ENCODE measurements at places on chromosomes 7 and 10.
A peak's percentile ranks its signal among the peaks of the same experiment; 100 is the strongest.

DNA sequence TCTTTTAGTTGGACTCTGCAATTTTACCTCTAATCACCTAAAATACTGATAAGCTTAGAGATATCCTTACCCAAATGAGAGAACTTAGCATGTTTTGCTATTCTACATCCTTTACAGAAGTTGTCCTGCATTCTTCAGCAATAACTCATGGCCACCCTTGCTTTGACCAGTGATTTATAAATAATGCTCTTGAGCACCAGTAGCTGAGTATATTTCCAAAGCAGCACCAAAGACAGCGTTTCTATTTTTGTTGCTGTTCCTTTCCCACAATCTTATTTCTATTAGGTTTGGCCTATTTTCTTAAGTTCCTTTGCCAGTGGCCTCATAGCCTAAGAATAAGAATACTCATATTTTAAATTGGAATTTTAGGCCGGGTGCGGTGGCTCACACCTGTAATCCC, 15.0 kb downstream of the ARPC1A start:
- peak; percentile 23 for DNase-seq

DNA sequence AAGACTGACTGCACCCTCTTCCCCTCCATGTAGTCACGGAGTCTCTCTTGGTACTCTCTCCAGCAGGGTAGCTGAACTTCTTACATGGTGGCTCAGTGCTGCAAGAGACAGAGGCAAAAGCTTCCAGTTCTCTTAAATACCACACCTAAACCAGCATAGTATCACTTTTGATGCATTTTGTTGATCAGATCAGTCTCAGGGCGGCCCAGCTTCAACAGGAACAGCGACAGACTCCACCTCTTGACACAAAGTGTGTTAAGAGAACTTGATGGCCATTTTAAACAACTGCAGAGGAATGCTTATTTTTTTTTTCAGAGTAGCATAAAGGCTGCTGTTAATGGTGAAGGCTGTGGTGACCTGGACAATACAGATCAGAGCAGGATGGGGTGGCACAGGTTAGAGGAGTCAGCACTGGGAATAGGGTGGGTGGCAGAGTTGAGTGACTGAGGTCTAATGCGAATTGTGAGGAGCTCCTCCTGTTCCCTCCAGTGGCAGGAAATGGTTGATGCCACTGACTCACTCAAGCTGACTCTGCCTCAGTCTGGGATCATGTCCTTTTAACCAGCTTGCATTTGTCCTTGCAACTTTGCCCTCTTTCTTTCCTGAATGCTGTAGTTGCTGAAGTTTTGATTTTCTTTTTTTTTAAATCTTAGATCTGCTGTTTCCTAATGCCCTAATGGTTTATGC, 17.3 kb downstream of the MGAM start:
- DNase-seq: peak; percentile 51

DNA sequence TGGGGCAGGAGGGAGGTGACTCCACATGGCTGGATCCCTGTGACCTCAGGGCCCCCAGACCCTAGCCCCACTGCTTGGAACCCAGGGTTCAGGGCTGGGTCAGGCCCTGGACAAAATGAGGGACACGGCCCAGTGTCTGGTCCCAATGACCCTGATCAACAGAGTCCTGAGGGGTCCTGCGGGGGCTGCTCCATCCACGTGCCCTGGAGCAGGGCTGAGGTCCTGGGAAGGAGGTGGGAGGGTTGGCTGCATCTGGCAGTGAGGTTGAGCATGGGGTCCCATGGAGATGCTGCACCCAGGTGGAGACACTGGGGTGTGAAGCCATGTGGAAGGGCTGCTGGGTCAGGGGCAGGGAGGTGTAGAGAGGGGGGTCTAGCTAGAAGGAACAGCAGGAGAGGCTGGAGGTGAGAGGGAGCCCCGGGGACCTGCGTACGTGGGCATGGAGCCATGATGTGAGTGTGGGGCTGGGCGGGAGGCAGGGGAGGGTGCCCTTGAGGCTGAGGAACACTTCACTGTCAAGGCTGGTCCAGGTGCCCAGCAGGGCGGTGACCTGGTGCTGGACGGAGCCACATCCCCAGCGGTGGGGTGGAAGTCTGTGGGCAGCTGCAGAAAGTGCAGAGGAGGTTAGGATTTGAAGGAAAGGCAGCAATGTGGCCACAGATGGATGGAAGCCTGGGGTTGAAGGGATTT, 604 bp downstream of the SCART1 start:
- no peak for DNase-seq

DNA sequence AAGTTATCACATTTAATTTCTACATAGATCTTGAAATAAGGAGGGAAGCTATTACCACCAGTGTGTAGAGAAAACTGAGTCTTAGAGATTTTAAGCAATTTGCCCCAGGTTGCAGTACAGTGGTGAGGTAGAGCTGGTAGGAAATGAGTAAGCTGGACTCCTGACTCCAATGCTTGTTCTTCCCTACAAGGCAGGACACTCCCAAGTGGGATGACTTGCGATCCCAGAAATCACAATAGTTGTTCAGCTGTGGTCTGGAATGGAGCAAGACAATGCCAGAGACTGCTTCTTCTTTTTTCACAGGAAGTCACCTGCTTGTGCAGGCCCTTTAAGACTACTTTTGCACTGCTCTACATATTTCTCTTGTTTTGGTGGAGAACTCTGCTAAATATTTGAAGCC, 327.2 kb upstream of the BMPER start:
- DNase-seq: no peak

DNA sequence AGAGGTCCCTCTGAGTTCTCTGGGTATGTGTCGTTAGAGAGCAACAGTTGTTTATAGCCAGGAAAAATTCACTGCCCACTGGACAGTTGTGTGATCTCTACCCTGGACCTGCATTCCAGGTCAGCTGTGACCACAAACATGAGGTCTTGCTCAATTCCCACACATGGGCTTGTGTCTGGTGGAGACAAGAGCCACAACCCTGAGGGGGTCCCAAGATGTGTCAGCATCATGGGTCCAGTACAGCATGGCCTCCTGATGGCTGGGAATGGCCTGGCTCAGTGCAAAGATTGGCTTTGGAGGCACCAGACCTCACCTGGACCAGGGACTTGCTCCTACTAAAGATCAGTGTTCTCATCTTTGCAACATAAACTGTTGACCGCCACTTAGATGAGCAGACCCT, 751.6 kb downstream of the GRID1 start:
- no peak for DNase-seq

DNA sequence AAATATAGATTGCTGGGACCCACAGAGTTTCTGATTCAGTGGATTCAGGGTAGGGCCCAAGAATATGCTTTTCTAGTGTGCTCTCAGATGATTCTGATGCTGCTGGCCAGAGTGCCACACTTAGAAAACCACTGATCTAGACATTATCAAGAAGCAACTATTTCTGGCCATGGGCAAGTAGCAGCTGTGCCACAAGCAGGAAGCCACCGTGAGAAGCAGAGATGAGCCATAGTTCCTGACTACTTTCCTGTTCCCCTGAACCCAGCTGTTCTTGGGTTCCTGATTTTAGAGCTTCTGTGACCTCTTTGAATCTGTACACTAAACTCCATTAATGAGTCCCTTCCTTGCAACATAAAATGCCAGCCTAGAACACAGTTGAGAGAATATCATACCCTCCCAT, 38.1 kb upstream of the PIK3AP1 start:
- no peak for DNase-seq
